ENCODE measurements at places on chromosomes 2 and 18.

DNA sequence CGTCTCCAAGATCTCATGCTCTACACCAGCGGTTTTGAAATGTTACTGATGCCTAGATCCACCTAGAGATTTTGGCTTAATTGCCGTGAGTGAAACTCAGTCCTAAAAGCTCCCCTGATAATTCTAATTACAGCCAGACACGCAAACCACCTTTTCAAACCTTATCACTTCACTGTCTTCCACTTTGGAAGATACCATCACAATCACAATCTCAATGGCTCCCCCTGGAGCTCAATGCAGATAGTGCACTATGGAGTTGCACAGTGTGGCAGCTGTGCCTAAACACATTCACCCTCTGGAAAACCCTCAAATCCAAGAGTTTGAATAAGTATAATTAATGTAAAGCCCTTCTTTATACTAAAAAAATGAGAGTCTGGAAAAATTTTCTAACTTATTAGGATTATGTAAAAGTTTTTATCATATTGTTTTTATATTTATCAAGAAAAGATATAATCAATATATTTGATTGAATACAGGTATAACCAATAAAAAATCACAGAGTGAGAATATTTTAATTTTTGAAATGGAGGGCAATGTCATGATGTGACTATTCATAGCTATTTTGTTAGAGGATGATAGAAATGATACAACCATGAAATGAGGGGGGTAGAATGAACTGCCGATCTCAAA is 102.9 kb upstream of the SLC8A1 start:
- DNase-seq, result peak; percentile 48

GRCh38 chr2:212854116-212854515 is 297.3 kb downstream of the IKZF2 start:
- no peak for DNase-seq

- no peak for DNase-seq
Measured at GRCh38 chr2:86307431-86307830, 30.0 kb downstream of the REEP1 start.

- DNase-seq, result no peak
Measured at GRCh38 chr18:21745231-21745630, 4.6 kb downstream of the MIB1 start.

DNA sequence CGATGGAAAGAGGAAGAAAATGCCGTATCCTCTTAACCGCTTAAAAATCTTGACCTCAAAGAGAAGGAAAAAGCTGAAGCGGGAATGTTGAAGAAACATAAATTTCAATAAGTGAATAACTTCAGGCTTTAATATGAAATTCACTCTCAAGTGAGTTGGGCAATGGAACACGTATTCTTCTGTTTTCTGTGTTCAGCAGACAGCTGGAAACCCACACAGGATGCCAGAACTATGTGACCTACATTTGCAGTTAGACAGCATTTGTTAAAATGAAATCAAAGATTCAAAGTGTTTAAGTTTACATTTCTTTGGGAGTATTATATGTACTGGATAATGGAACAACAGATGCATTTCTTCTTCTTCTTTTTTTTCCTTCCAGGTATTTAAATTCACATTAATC is 80.5 kb upstream of the SPATS2L start:
- no peak for DNase-seq

GRCh38 chr2:124034265-124034664 is 9.2 kb downstream of the CNTNAP5 start:
- no peak for DNase-seq

GRCh38 chr2:101464841-101465240 is 10.1 kb downstream of the RFX8 start:
- no peak for DNase-seq

GRCh38 chr2:8458503-8459459 is 223.1 kb upstream of the ID2 start:
- no peak for DNase-seq

- DNase-seq, result no peak
Measured at GRCh38 chr2:31241625-31242270, 7.8 kb downstream of the EHD3 start.

- no peak for DNase-seq
Measured at GRCh38 chr2:121345887-121346286, 60.9 kb upstream of the TFCP2L1 start.

DNA sequence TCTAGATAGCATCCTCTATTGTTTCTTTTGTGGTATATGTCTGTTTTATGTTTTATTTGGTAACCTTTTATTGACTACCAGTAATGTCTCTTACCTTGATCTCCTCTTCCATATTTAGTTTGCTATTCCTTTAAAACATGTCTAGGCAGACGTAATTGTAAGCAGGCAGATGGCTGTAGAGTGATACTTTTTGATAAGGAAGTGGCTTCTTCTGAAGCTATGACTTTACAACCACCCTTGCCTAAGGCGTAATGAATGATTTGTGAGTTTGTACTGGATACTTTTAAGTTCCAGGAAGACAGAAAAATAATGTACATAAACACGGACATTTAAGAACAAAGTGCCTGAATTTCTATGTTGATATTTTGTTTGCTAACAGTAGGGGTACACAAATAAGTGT is 85.6 kb downstream of the ZNF804A start:
- no peak for DNase-seq

- no peak for DNase-seq
Measured at GRCh38 chr2:101162561-101163330, 11.6 kb upstream of the TBC1D8 start.

DNA sequence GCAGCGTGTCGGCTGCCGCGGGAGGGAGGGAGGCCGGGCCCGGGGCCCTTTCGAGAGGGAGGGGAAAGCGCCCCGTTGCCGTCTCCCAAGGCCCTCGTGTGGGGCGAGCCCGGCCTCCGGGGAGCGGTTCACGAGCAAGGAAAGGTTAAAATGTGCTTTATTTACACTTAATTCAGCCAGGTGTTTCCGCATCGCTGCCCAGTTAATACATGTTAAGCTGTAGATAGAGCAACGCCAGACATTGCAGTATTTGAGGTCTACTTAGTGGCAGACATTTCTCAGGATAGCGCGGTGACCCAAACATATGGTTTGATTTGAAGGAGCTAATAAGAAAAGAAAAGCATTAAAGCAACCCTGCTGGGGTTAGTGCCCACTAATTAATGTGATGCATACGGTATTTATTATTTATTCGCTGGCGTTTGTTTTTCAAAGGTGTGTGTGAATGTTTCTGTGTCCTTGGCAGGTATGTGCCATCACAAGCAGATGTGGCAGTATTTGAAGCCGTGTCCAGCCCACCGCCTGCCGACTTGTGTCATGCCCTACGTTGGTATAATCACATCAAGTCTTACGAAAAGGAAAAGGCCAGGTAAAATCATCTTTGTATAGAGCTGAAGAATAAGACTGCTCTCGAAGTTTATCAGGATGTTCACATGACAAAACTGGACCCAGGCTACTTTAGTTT is 571 bp downstream of the EEF1B2 start:
- DNase-seq, result peak; percentile 44

- no peak for DNase-seq
Measured at GRCh38 chr2:24571828-24572442, 80.9 kb downstream of the NCOA1 start.

DNA sequence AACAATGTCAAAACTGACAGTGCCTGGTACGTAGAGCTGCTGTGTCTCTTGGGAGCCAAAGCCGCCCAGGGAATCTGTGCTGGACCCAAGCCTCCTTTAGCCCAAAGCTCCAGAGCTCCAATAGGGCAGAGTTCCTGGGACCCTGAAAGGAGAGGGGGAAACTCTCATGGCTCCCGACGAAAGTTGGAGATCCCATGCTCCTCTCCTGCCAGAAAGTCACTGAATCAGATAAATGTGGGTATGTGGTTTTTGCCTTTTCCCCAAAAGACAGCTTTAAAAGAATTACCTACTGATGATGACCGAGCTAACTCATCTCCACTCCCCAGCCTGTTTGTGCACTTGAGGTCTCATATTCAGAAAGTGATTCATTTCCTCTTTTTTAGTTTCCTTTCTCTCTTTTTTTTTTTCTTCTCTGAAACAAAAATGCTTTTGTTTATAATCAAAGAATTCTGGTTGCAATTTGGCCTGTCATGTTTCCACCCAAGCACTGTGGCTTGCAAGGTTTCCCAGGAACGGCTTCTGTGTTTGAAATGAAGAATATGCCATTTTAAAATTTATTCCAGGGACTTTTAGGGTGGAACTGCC is 14.1 kb upstream of the PMAIP1 start:
- no peak for DNase-seq

- DNase-seq, result no peak
Measured at GRCh38 chr18:74774486-74774885, 176.8 kb downstream of the ZNF407 start.

All from HEK293T (cell line).